A549 treated with GW870086 at 1 μM for 4 hours (cell line): ENCODE measurements at places on chromosomes 3 and 15. TPM values are rescaled to one million over a fixed set of nuclear protein-coding genes. Genes with fewer than 3 reads are reported as not detected.

The TIGIT gene
- not detected in 5 replicates for total RNA-seq

The PPARG gene
- 40.9 to 42.9 TPM (median 41.2 TPM) in 5 replicates for total RNA-seq

The MELTF gene
- total RNA-seq: 52.2 to 72.0 TPM (median 61.8 TPM) in 5 replicates

The TMEM212 gene
- not detected in 5 replicates for total RNA-seq

The COL6A5 gene
- total RNA-seq: not detected in 5 replicates

The CDHR4 gene
- total RNA-seq: 0.21 to 0.52 TPM (median 0.32 TPM) in 4 of 5 replicates, not detected in the other

The C3orf22 gene
- total RNA-seq: not detected in 5 replicates

The STRA6 gene
- total RNA-seq: 63.1 to 94.6 TPM (median 85.2 TPM) in 5 replicates

The UACA gene
- 27.8 to 48.7 TPM (median 39.4 TPM) in 5 replicates for total RNA-seq
